ENCODE measurements at places on chromosomes 13 and 19.

DNA sequence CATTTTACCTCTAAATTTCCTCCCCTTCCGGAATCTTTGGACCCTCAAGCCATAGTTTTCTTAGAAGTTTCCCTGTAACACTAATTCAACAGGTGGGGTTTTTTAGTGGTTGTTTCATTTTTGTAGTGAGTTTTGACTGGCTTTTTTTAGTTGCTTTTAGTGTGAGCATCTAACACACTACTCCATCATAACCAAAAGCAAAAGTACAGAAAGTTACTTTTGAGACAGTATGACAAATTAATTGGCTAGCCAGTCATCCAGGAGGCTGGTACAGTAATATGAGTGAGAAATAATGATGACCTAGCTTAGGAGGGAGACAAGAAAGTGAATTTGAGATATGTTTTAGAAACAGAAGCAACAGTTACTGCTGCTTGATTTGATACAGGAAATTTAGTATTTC lies 71.5 kb downstream of the DNAJC15 start:
- H3K4me1 ChIP-seq: no peaks in the 10 kb centered on the region
- no peak for DNase-seq
- no peak overlapping the region for H3K27ac ChIP-seq
- H3K36me3 ChIP-seq: no peaks in the 10 kb centered on the region
- H3K4me3 ChIP-seq: no peak overlapping the region

GRCh38 chr19:7772752-7773291 lies 9.8 kb downstream of the CLEC4M start:
- H3K4me3 ChIP-seq: no peak overlapping the region
- DNase-seq: no peak
- no peaks in the 10 kb centered on the region for H3K36me3 ChIP-seq
- no peaks in the 10 kb centered on the region for H3K4me1 ChIP-seq
- H3K27me3 ChIP-seq: no peaks in the 10 kb centered on the region
- no peak overlapping the region for H3K27ac ChIP-seq

DNA sequence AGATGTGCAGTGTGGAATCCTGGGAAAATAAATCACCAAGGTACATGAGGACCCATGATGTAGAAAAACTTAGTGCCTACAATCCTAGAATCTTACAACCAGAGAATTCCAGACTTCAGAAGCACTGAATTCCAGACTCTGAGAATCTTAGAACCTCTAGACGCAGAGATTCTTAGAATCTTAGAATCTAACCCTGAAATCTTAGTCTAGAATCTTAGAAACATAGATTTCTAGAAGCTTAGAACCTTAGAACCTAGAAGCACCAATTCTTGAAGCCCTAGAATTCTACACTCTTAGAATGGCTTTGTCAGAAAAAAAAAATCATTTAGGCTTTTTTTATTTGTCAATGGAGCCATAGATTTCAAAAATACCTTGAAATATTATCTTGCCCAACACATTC lies 6.0 kb downstream of the CEACAM16 start:
- DNase-seq: no peak
- no peak overlapping the region for H3K4me3 ChIP-seq
- H3K4me1 ChIP-seq: no peaks in the 10 kb centered on the region

- no peak for DNase-seq
- H3K36me3 ChIP-seq: no peaks in the 10 kb centered on the region
- H3K4me3 ChIP-seq: no peak overlapping the region
- no peak overlapping the region for H3K27ac ChIP-seq
These were observed 172.4 kb upstream of the PCDH9 start for GRCh38 chr13:67402546-67402945.

DNA sequence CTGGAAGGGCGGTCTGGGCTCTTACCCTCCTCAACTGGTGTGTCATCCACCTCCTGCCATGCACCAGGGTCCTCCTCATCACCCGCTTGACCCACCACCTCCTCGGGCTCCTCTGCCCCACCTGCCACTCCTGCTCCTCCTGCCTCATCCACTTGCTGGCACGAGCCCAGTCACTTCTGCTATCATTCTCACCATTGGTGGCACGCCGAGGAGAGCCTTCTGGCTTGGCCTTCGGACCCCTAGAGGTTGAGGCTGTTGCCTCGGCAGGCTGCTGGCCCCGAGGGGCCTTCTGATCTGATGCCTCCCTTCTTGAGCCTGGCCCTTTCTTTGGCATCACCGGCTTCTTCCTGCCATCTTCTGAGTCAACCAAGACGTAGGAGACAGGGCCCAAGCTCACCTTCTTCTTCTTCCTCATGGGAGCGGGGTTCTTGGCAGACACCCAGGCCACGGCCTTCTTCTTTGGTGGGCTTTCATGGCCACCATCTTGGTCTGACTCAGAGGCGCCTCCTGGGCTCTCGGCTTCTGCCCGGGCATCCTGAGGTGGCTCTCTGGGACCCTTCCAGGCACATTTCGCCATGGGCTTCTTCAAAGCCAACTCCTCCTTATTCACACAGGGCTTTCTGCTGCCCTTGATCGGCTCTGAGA lies 1.7 kb downstream of the PNMA8A start:
- no peak overlapping the region for H3K27ac ChIP-seq
- no peak for DNase-seq
- H3K27me3 ChIP-seq: no peaks in the 10 kb centered on the region
- no peak overlapping the region for H3K4me3 ChIP-seq

DNA sequence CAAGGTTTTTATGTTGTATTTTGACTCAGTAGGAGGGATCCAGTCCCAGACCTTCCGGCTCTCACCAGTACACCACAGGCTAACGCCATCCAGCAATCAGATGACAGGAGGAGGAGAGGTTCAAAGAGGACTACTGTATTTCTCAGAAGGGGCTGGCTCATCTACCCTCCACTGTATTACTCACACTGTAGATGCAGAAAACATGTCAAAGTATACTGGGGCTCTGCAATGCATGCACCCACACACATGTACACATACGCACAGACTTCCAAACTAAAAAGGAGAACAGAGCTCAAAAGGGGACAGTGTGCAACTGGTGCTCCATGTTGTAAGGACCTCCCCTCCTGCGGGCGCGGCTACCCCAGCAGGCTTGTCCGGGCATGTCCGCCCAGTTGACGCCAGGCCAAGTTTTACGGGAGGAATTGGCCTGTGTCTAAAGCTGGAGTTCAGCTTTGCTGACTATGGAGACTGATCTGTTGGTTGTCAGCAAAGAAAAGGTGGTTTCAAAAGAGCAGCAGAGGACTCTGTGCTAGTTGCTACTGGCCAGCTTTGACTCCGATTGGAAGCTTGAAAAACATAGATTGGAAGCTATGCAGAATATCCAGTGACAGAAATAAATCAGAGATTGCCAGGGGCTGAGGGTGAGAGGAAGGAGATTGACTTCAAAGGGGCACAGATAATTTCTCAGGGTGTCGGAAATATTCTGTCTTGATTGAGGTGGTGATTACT lies 314.2 kb downstream of the DLEU7 start:
- DNase-seq: peak; percentile 65
- no peak overlapping the region for H3K4me3 ChIP-seq
- H3K4me1 ChIP-seq: peaks cover 19% of the 10 kb centered on the region
- peak overlapping the region; percentile 19 for H3K27ac ChIP-seq

DNA sequence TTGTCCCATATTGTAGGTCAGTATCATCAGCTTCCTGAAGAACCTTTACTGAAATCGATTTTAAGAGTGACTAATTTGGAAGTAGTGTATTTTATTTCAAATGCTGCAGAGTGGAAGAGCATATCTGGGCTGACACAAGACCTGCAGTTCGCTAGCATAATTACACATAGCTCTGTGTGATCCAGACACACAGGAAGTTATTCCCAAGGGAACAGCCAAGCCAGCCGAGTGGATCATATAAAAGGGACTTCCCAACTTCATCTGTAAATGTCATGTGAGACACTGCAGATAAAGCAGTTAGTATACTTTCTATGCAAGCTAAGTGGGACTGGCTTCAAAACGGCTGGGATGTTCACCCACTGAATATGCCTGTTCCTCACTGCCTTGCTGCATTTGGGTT lies 760.4 kb downstream of the SLITRK1 start:
- no peaks in the 10 kb centered on the region for H3K4me1 ChIP-seq
- H3K36me3 ChIP-seq: no peaks in the 10 kb centered on the region
- no peaks in the 10 kb centered on the region for H3K27me3 ChIP-seq

GRCh38 chr13:95067303-95067702 lies 233.9 kb downstream of the ABCC4 start:
- no peaks in the 10 kb centered on the region for H3K27me3 ChIP-seq
- DNase-seq: no peak
- no peaks in the 10 kb centered on the region for H3K4me1 ChIP-seq
- no peak overlapping the region for H3K27ac ChIP-seq
- H3K4me3 ChIP-seq: no peak overlapping the region
- H3K36me3 ChIP-seq: no peaks in the 10 kb centered on the region

GRCh38 chr13:66689037-66689619 lies 541.0 kb downstream of the PCDH9 start:
- H3K27ac ChIP-seq: no peak overlapping the region
- no peaks in the 10 kb centered on the region for H3K4me1 ChIP-seq
- no peaks in the 10 kb centered on the region for H3K36me3 ChIP-seq
- no peak for DNase-seq
- H3K4me3 ChIP-seq: no peak overlapping the region
- no peaks in the 10 kb centered on the region for H3K27me3 ChIP-seq

- DNase-seq: no peak
- H3K4me3 ChIP-seq: peak overlapping the region; percentile 95
- H3K27ac ChIP-seq: peak overlapping the region; percentile 100
- H3K4me1 ChIP-seq: peaks cover 16% of the 10 kb centered on the region
These were observed 749 bp upstream of the PAN3 start for GRCh38 chr13:28137596-28137995.

DNA sequence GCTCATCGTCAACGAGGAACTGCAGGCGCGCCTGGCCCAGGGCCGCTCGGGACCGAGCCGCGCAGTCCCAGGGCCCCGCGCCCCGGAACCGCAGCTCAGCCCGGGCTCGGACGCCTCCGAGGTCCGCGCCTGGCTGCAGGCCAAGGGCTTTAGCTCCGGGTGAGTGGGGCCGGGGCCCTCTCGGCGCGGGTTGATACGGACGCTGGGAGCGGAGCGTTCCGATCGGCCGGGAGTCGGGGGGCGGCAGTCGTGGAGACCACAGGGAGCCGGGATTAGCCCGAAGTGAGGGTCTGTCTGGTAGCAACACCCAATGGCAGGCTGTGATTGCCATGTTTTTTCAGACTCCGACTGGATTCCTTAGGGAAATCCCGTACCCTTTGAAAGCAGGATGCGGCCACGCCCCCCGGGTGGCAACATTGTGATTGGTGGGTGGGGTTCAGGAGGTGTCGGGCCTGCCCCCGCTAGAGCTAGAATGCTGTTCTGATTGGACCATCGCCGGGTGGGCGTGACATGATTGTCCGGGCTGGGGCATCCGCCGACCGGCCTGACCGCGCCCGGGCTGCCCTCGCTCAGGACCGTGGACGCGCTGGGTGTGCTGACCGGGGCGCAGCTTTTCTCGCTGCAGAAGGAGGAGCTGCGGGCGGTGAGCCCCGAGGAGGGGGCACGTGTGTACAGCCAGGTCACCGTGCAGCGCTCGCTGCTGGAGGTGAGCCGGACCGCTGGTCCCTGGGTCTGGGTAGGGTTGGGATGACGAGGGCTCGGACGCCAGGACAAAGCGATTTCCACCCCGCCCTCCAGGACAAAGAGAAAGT lies 11.3 kb downstream of the EPS8L1 start:
- DNase-seq: peak; percentile 93
- H3K27ac ChIP-seq: no peak overlapping the region
- peak overlapping the region; percentile 48 for H3K4me3 ChIP-seq

DNA sequence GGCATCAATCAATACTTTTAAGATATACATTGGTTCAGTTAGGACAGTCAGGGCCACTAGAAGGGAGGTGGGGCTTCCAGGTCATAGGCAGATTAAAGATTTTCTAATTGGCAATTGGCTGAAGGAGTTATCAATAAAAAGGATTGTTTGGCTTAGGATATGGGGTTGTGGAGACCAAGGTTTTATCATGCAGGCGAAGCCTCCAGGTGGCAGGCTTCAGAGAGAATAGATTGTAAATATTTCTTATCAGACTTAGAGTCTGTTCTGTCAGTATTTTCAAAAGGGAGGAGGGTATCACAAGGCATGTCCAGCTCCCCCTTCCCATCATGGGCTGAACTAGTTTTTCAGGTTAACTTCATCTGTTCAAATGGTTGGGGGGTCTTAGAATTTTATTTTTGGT lies 77.4 kb upstream of the FARP1 start:
- H3K36me3 ChIP-seq: no peaks in the 10 kb centered on the region
- no peak overlapping the region for H3K27ac ChIP-seq
- no peaks in the 10 kb centered on the region for H3K27me3 ChIP-seq

DNA sequence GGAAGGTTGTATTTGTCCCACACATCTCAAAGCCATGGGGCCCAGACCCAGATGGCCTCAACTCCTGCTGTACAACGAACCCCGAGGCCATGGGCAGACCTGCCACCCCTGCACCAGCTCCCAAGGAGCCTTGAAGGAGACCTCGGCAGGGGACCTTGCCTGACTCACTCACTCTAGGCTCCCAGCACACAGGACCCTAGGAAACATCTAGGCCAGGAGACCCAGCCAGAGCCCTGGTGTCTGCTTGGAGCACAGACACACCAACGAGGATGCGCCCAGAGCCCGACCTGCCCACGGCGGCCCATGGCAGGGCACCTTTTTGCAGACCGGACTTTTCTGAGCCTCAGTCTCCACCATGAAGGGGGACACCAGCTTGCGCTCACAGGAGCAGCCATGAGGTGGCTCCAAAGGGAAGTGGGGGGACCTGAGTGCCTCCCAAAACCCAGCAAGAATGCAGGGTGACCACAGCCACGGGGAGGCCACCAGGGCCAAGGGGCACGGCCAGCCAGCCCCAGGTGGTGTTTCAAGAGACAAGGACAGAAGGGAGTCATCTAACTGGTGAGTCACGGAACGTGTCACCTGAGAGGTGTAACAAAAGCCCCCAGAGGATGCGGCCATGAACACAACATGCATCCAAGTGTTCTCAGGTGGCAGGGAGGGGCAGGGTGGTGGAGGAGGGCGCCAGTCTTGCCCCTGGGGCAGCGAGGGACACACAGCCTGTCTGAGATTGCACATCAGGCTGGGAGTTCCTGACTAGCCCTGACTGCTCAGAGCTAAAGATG lies 4.9 kb upstream of the CERS1 start:
- no peak overlapping the region for H3K4me3 ChIP-seq
- peaks cover 13% of the 10 kb centered on the region for H3K4me1 ChIP-seq
- H3K27ac ChIP-seq: no peak overlapping the region
- DNase-seq: no peak
- H3K27me3 ChIP-seq: no peaks in the 10 kb centered on the region
